ENCODE measurements at places on chromosomes 5 and 9. TPM values are rescaled to one million over a fixed set of nuclear protein-coding genes. Genes with fewer than 3 reads are reported as not detected.

WNT8A gene
- not detected for total RNA-seq

NCS1 gene
- 37.4 TPM for total RNA-seq

SPATA31A5 gene
- not detected for total RNA-seq

DPP7 gene
- 164 TPM for total RNA-seq

PCDHGC3 gene
- total RNA-seq: 51.5 TPM

SOWAHA gene
- 4.1 TPM for total RNA-seq

BRINP1 gene
- 1.4 TPM for total RNA-seq

CDH9 gene
- 2.1 TPM for total RNA-seq

PPP3R2 gene
- total RNA-seq: not detected

HARS1 gene
- total RNA-seq: 52.2 TPM

PCDHGB4 gene
- 6.1 TPM for total RNA-seq

PCDHB9 gene
- total RNA-seq: 2.4 TPM

SPINK13 gene
- total RNA-seq: 1.6 TPM

AK6 gene
- total RNA-seq: 31.1 TPM

TUSC1 gene
- 17.6 TPM for total RNA-seq

UNC5A gene
- 1.5 TPM for total RNA-seq

CDO1 gene
- 3.0 TPM for total RNA-seq

PRSS3 gene
- total RNA-seq: 0.79 TPM

ADAM19 gene
- total RNA-seq: 9.2 TPM

KLHL9 gene
- total RNA-seq: 30.5 TPM

FBP2 gene
- not detected for total RNA-seq

TEX48 gene
- total RNA-seq: not detected

TAF11L9 gene
- total RNA-seq: not detected

GNA14 gene
- total RNA-seq: 10.4 TPM

AKNA gene
- total RNA-seq: 52.1 TPM

TXNDC15 gene
- 78.0 TPM for total RNA-seq

TMOD1 gene
- total RNA-seq: 14.9 TPM

NEUROG1 gene
- total RNA-seq: not detected

ERCC6L2 gene
- total RNA-seq: 58.9 TPM

DCTN3 gene
- total RNA-seq: 92.0 TPM

RGP1 gene
- 39.2 TPM for total RNA-seq

SLC34A3 gene
- 0.13 TPM for total RNA-seq

FGF18 gene
- 1.8 TPM for total RNA-seq

OR1L1 gene
- total RNA-seq: not detected

MVB12B gene
- 12.3 TPM for total RNA-seq

SLCO4C1 gene
- total RNA-seq: 35.1 TPM

Measured in kidney (tissue), 22 donors.